ENCODE measurements at places on chromosomes 11 and 22.

- no peak for DNase-seq
Observed at GRCh38 chr11:108135845-108136544, 14.6 kb downstream of the ACAT1 start.

GRCh38 chr11:71551711-71552110 lies 3.5 kb downstream of the KRTAP5-9 start:
- no peak for DNase-seq

GRCh38 chr11:116422956-116423600 lies 349.7 kb downstream of the BUD13 start:
- DNase-seq: no peak

GRCh38 chr11:17036666-17037658 lies 22.7 kb upstream of the PLEKHA7 start:
- no peak for DNase-seq

- DNase-seq: no peak
Observed at GRCh38 chr11:68362801-68363379, 50.5 kb downstream of the LRP5 start.

DNA sequence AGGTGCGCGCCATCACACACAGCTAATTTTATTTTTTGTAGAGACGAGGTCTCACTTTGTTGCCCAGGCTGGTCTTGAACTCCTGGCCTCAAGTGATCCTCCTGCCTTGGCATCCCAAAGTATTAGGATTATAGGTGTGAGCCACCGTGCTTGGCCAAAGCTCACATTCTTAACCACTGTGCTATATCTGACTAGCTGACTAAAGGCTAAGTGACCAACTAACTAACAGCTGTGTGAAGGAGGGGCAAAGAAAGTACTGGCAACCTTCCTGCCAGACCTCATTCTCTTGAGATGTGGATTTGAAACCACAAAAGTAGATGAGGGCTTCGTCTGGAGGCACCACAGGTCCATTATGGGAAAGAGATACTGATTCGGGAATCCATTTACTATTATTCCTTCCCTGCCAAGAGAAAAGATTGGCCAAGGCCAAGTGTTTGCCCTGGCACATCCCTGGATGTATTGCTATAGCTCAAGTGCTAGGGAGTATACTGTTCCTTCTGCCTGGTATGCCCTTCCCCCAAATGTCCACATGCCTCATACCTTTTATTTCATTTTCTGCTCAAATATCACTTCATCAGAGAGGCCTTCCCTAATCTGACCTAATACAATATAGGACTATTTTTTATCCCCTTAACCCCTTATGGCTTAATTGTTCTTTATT lies 52.7 kb upstream of the RRM1 start:
- DNase-seq: no peak

DNA sequence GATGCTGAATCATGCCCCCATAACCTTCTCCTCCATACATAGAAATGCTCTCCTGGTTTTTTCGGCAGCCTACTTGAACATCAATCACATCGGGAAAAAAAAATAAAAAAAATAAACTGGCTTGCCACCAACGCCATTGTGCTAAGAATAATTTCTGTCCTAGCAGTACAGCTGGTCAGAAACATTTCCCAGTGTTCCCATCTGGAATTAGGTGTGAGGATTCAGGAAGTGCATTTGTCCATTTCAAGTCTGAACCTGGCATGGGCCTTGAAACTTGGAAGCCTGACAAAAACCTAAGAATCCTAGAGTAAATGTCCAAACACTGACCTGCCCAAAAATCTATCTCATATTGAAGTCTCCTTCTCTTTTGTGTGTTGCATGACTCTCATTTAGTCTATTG lies 16.6 kb upstream of the NAV2 start:
- no peak for DNase-seq

- DNase-seq: no peak
Observed at GRCh38 chr11:117273550-117274289, 17.4 kb upstream of the BACE1-AS start.

DNA sequence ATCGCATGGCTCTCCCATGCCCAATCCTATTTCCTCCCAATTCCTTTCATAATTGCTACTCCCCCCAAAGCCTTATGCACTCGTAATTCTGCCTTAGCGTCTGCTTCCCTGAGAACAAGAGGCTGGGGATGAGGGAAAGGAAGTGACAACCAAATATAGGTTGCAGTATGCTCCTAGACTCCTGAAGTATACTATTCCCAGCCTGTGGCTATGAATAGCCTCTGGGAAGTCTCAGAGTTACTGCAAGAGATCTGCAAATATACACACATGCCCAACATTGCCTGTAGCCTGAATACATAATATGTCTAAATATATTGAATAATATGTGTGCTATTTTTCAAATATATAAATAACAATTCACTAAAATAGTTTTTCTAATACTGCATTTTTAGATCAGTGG lies 96.1 kb upstream of the CD44 start:
- DNase-seq: no peak

- DNase-seq: no peak
Observed at GRCh38 chr11:77636731-77637344, 756 bp downstream of the CLNS1A start.

- peak; percentile 41 for DNase-seq
Observed at GRCh38 chr11:119474682-119475596, 52.0 kb upstream of the THY1 start.

GRCh38 chr22:26553056-26553752 lies 36.7 kb downstream of the TPST2 start:
- no peak for DNase-seq

DNA sequence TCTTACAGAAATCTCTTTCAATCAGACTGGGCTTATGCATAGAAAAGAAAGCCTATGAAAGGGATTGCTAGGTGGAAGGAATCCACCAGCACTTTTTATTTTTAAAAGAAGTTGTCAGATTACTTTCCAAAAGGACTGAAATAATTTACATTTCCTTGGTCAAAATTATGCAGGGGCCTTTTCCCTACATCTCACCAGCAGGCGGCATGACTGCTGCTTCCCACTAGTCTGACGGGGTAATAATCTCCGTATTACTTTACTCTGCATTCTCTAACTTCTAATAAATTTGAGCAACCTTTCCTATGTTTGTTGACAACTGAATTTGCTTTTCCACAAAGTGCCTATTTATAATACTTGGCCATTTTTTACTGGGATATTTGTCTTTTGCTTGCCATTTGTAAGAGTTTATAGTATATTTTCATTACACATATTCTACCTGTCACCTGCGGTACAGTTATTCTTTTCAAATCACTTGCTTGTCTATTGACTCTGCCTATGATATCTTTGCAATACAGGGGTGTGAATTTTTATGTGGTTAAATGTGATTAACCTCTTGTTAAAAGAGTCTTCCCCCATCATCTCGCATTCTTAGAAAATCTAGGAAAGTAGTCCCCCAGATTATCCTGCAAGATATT lies 51.9 kb upstream of the USP47 start:
- DNase-seq: no peak

DNA sequence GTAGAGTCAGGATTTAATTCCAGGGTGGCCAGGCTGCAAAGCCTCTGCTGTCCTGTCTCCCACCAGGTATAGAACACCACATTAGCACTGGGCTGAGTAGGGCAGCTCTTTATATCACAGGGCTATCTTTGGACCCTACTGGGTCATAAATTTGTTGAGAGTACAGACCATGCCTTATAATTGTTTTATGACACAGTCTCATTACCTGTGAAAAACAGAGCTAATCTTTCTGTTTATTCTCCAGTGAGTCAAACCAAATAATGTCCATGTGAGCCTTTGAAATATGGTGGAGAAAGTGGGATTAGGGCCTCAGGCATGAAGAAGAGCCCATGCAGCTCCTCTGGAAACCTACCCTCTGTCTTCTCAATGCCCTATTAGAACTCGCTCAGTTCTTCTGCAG lies 49.6 kb upstream of the KIRREL3 start:
- no peak for DNase-seq

DNA sequence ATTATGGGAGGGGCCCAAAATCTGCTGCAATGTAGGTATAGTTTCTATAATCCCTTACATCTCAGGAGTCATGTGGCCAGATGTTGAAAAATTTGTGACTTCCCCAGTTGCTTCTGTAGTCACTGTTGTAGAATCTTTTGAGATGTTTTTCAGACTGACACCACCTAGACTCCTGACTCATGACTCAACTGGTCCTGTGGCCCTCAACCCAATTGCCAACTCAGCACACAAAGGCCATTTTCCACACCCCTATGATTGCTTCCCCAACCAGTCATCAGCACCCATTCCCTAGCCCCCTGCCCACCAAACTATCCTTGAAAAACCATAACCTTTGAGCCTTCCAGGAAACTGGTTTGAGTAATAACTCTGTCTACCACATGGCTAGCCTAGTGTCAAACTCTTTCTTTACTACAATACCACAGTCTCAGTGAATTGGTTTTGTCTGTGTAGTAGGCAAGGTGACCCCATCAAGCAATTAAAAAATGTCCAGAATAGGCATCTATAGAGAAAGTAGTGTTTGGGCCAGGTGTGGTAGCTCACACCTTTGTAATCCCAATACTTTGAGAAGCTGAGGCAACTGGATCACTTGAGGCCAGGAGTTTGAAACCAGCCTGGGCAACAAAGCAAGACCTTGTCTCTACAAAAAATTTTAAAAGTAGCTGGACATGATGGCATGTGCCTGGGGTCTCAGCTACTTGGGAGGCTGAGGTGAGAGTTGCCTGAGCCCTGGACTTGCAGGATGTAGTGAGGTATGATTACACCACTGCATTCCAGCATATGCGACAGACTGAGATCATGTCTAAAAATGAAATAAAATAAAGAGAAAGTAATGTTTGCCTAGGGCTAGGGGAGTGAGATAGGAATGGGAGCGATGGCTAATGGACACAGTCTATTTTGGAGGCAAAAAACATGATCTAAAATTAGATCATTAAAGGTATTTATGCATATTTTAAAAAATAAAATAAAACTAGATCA lies 24.1 kb upstream of the FEZ1 start:
- DNase-seq: no peak

DNA sequence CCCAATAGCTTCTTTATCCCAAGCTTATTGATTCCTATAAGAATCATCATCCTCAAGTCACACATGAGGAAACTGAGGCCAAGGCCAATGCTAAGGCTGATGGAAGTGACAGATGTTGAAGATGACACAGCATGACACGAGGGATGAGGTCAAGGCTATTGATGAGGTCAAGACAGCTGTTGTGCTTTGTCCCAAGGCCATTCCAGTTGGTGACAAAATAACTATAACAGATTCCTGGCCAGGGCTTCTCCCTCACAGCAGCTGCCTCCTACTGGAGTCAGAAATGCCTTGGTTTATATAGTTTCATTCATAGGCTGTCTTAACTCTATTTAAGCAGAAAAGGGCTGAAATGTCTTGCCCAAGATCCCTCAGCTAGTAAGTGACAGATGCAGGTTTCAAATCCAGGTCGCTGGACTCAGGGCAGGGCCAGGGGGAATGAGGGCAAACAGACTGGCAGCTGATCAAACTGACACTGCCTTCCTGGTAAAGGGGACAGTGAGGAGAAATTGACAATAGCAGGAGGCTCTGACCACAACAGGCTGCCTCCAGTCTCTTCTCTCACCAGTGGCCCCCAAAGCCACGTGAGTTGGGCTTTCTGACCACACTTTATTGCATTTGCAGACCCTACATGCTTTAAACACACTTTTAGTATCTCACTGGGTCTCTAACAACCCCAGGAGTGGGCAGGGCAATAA lies 16.5 kb downstream of the MIF start:
- DNase-seq: no peak

- DNase-seq: no peak
Observed at GRCh38 chr22:36644333-36644757, 59.2 kb downstream of the CACNG2 start.

DNA sequence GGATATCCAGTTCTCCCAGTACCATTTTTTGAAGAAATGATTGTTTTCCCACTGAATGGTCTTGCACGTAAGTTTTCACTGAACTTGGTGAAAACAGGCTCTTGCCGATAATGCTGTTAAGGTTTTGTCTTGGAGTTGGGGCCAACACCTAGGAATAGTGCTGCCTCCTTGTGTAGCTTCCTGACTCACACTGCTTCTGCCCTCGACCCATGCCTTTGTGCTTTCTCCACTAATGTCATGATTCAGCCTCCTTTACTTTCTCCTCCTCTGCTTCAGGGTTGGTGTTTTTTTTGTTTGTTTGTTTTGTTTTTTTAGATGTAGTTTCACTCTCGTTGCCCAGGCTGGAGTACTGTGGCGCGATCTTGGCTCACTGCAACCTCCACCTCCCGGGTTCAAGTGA lies 30.2 kb downstream of the SLC5A1 start:
- DNase-seq: no peak

GRCh38 chr11:84130646-84131427 lies 844.7 kb upstream of the CCDC90B start:
- no peak for DNase-seq

GRCh38 chr11:33893711-33894397 lies 2.0 kb upstream of the LMO2 start:
- DNase-seq: peak; percentile 70

DNA sequence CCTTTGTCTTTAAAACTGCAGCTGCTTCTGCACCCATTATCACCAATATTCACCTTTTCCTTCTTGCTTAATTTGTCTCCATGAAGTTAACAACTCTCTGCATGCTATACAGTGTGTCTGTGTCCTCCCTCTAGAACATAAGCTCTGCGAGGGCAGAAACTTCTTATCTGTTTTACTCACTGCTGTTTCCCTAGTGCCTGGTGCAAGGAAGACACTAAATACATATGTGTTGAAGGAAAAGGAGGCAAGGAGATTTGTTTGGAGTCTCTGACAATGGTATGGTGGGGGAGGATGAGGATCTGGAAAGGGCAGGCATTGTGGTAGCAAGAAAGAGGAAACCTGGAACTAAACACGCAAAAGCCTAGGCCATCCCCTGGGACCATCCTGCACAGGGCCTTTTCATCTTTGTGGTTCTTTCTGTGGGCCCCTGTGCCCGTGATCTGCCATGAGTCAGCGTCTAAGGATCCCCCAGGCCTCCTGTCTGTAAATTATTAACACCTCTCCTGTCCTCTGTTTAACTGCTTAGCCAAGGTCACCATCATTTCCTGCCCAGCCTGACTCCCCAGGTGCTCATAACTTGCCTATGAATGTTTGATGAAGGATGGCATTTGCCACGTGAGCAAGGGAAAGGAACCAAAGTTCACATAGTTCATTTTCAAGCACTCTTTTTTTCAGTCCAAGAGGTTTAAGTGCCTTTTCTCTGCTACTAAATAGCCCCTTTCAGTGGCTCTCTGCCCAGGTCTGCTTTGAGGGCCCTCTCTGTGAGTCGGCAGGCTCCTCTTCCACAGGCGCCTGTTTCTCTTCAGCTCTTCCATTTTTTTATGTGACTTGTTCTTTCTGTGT lies 131.1 kb downstream of the RASSF10 start:
- DNase-seq: no peak

DNA sequence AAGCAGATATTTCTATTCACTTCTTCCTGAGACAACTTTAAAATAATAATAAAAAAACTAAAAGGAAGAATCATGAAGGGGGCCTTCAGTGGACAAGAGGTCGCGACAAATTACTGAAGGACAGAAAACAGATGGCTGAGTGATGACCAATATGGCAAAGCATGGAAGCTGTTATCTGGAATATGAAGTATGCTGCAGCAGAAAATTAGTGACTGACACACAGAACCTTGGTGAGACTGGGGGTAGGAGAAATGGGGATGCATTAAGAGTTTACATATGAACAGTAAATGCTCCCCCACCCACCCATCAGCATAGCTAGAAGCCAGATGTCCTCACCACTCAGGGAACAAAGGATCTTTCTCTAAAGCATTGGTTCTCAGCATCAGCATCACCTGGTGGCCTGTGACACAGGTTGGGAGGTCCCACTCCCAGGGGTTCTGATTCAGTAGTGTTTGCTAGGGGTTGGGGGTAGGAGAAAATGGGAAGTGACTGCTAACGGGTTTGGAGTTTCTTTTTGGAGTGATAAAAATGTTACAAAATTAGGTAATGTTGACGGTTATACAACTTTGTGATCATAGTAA lies 59.7 kb downstream of the NARS2 start:
- no peak for DNase-seq

All from CD4-positive, alpha-beta T cell treated with Interleukin-15 for 1 hour (primary cell).